Mesenchymal stem cell (in vitro differentiated cells and primary cell): ENCODE measurements at places on chromosomes 3 and 15.

GRCh38 chr15:72354496-72354895 is 21.3 kb downstream of the HEXA start:
- peaks cover 70% of the 10 kb centered on the region for H3K36me3 ChIP-seq
- no peak overlapping the region for H3K27ac ChIP-seq
- H3K27me3 ChIP-seq: no peaks in the 10 kb centered on the region
- no peak overlapping the region for H3K4me3 ChIP-seq
- H3K4me1 ChIP-seq: peaks cover 1% of the 10 kb centered on the region
- DNase-seq: no peak

- H3K36me3 ChIP-seq: no peaks in the 10 kb centered on the region
- no peak for DNase-seq
- no peak overlapping the region for H3K4me3 ChIP-seq
- no peaks in the 10 kb centered on the region for H3K4me1 ChIP-seq
- H3K27me3 ChIP-seq: no peaks in the 10 kb centered on the region
These were observed 370.9 kb downstream of the NR2F2 start for GRCh38 chr15:96701443-96701842.

DNA sequence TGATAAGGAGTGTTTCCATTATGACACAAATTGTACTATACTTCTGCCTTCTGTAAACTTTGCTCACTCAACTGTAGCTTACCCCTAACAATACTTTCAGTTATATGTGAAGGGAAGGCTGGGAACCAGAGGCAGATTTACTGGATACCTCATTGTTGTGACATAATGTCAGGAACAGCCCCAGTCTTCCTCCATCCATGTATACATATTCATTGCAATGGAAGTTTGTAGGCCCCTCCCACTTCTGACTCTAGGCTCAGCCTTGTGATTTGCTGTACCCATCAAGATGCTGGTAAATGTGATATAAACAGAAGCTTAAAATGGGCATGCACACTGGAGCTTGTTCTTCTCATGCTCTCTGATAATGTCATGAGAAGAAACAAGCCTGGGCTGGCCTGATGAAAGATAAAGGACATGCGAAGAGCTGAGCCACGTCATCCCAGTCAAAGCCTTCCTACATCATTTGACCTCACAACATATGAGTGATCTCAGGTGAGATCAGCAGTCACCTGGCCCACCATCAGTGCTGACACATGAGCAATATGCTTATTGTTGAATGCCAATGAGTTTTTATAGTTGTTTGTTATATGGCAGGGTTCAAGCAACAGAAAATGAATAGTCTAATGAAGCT is 267.8 kb downstream of the GAP43 start:
- no peak overlapping the region for H3K27ac ChIP-seq
- no peak overlapping the region for H3K4me3 ChIP-seq
- no peaks in the 10 kb centered on the region for H3K4me1 ChIP-seq
- no peaks in the 10 kb centered on the region for H3K27me3 ChIP-seq
- H3K36me3 ChIP-seq: no peaks in the 10 kb centered on the region

DNA sequence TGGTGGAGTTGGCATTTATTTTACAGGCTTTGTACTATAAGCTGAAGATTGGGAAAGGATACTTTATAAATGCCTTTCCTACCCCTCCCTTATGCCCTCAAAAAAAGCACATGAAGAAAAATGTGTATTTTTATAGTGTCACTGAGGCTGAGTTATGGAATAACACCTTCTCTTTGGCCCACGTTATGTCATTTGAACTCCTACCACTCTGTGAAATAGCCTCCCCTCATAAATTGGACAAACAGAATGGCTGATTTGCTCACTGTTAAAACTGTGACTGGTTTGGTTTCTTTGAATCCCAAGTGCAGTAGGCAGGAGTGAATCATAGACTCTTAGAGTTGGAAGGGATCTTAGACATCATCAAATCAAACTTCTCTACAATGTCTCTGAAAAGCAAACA is 95.2 kb upstream of the SKOR1 start:
- no peaks in the 10 kb centered on the region for H3K27me3 ChIP-seq
- no peak overlapping the region for H3K27ac ChIP-seq

GRCh38 chr3:191290311-191291025 is 38.7 kb upstream of the CCDC50 start:
- H3K27ac ChIP-seq: no peak overlapping the region
- H3K4me3 ChIP-seq: peak overlapping the region; percentile 66
- DNase-seq: no peak
- no peaks in the 10 kb centered on the region for H3K36me3 ChIP-seq

- no peaks in the 10 kb centered on the region for H3K36me3 ChIP-seq
- peaks cover 3% of the 10 kb centered on the region for H3K4me1 ChIP-seq
- H3K27me3 ChIP-seq: no peaks in the 10 kb centered on the region
- H3K27ac ChIP-seq: peak overlapping the region; percentile 75
- H3K4me3 ChIP-seq: no peak overlapping the region
- DNase-seq: peak; percentile 70
These were observed 175.5 kb downstream of the NECTIN3 start for GRCh38 chr3:111246967-111247760.

DNA sequence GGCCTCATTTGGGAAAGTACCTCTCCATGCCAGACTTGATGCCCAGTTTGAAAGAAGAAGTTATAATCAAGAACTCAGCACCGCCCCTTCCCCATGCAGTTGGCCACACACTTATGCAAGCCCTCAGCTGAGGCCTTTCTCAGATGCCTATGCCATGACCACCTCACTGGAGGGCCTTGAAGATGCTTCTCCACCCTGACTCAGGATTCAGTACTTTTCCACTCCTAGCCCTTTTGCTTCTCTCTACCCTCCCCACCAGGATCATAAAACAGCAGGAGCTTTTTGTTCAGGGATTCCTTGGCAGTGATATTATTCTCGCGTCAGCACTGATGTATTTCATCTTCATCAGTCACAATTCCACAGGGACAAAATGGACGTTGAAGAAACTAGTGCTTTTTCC is 313.5 kb downstream of the PYDC2 start:
- H3K27ac ChIP-seq: peak overlapping the region; percentile 98
- DNase-seq: peak; percentile 85
- no peak overlapping the region for H3K4me3 ChIP-seq
- H3K4me1 ChIP-seq: no peaks in the 10 kb centered on the region
